Upper lobe of right lung (tissue), 1 donor: ENCODE measurements at places on chromosomes 5 and 9.

DNA sequence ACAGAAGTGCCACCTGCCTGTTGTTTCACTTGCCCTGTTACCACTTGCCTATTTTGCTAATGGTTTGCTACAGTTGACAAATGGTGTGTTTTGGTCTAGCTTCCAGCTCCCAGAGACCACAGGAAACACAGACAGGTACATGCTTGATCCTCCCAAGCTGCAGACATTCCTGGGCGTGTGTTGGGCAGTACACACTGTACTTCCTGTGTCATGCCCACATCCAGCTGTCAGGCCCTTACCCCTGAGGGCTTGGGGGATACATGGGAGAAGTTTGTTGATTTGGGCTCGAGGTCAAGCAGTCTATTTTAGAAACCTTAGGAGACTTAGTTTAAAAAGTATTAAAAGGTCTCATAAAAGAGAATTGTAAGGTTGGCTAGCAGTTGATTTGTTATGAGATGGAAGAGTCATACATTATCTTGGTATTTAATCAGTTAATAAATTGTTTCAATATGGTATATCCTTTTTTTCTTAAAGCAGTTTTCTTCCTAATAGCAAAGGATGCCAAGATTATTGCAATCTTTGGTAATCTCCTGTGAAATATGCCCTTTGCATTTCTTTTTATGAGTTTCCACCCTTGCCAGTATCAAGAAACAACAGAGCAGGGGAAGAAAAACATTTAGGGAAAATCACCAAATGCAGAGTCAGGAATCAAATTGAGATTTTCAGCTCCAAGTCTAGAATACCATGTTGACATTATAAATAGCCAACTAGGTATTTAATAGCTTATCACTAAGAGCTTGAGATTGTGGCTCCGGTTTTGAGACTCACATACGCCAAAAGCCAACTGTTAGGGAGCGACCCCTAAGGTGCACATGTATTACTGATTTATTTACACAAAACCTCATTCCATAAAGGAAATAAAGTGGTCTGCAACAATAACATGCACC is 52.3 kb upstream of the CD180 start:
- DNase-seq = no peak

DNA sequence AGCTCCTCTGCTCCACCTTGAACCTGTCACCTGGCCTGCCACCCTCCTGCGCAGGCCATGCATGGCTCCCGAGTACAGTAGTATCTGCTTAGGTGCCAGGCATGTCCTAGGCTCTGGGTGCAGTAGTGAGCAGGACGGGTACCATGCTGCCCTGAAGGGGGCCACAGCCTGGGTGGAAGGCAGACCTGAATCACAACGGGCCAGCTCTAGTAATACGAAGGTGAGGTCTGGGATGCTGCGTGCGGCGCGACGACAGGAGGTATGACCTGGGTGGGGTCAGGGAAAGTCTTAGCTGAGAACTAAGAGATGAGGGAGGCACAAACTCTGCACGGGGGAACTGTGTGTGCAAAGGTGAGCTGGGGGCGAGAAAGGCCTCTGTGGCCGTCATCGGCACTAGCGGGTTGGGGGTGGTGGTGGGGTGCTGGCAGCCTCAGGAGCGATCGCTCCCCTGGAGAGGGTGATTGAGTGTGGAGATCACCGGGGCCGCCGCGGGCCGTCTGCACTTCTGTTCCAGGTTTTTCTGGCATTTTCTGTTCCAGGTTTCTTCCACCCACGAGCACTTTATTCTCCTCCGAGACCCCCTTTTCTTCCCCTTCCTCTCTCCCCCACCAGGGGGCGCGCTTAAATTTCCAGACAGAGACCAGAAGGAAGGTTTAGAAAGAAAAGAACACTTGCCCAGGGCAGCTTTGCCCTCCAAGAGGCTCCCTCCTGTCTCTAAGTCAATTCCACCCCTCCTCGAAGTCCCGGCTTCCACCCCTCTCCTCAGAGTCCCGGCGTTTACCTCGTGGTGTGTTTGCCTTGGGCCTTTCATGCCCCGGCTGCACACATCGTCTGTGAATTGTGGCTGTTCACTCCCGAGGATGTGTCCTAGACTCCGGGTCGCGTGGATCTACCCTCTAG is 15.1 kb downstream of the PDLIM4 start:
- DNase-seq = no peak

- DNase-seq = no peak
These were observed 10.3 kb downstream of the LYSMD3 start for GRCh38 chr5:90519081-90519480.

GRCh38 chr5:56802205-56802604 is 13.1 kb upstream of the MAP3K1 start:
- DNase-seq = no peak

- no peak for DNase-seq
These were observed 1.3 kb downstream of the TNC start for GRCh38 chr9:115116421-115117284.

GRCh38 chr5:152688561-152689249 is 283.6 kb upstream of the NMUR2 start:
- no peak for DNase-seq

DNA sequence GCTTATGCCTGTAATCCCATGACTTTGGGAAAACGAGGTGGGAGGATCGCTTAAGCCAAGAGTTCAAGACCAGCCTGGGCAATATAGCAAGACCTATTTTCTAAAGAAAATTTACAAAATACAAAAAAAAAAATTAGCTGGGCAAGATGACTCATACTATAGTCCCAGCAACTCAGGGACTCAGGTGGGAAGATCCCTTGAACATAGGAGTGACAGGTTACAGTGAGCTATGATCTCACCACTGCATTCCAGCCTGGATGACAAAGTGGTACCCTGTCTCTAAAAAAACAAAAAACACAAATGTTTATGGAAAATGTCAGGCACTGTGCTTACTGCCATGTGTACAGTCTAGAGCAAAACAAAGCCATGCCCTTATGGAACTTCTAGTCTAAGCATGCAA is 823.3 kb upstream of the DMAC1 start:
- DNase-seq = no peak

- no peak for DNase-seq
These were observed 115.7 kb upstream of the MPDZ start for GRCh38 chr9:13395156-13395555.

DNA sequence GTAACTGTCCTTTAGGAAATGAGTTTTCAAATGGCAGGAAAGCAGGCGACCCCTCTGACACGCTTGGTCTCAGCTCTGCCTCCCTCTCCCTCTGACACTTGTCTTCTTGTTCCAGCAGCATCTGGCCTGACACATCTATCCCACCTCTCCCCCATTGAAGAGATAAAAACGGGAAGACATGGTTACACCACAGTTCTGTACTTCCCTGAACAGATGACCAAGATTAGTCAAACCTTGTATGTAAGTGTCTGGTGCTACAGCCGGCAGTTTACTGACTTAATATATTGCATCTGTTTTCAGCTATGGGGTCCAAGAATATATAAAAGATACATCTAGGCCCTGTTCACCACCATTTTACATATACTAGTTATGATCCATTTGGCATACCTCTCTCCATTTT is 29.6 kb upstream of the MLLT3 start:
- DNase-seq = no peak

- DNase-seq = no peak
These were observed 84.7 kb downstream of the CMYA5 start for GRCh38 chr5:79774171-79774854.

- no peak for DNase-seq
These were observed 1.2 kb upstream of the SMARCA2 start for GRCh38 chr9:2013743-2014475.

- peak; percentile 67 for DNase-seq
These were observed 72.4 kb upstream of the FBXW11 start for GRCh38 chr5:172078726-172079345.

DNA sequence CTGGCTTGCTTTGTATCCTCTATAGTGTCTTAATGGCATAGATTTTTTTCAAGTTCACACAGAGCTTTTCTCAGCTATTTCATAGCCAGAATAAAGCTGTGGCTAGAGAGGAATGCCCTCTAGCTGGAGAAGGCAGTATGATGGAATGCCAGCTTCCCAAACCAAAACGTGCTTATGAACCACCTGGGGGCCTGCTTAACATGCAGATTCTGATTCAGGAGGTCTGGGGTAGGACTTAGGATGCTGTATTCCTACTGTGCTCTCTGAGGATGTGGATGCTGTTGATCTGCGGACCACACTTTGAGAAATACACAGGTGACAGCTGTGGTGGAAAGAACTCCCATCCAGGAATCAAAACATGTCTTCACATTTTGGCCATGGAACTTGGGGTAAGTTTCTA is 49.9 kb upstream of the DPYSL3 start:
- no peak for DNase-seq

DNA sequence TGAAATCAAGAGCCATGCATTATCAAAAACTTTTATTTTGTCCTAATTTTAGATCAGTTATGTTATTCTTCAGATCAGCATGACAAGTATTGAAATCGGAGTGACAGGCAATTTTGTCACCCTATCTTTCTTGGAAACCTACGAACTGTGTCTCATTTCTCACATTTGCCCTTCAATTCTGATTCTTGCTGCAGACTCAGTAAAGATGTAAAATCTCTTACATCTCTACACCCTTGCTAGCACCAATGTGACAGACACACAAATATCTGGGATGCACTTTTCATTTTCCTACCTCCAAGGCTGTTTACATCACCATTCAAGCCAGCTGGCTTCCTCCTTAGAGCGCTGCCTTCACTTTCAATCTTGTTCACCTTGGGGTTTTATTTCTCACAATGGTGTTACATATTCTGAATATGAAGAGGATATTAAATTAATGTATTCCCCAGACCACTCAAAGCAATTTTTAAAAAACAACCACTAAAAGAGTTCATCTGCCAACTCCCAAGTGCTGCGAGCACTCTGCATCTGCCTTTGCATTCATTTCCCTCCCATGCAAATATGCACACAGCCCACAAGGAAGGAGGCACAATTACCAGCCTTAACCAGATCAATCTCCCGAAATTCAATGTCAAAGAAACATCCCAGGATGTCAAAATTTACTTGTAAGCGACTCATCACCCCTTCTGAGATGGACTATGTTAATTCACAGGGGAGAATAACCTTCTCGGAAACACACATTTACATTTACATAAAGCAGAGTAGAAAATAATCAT is 164.3 kb downstream of the ENC1 start:
- no peak for DNase-seq

DNA sequence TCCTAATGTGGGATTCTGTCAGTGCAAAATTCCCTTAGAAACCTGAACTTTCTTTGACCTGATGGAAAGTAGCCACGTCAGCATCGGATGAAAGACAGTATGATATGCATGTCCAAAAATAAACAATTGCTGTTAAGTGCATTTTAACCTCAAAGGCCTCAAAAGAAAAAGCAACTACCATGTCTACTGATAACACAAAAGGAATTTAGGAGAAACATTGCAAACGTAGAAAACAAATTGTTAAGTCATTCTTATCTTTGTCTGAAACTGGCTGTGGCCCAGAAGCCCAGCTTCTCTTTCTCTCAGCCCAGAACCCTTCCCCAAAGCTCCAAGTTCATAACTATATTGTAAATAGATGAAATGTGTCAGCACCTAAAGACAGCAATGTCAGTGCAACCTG is 11.1 kb upstream of the LHFPL2 start:
- no peak for DNase-seq

DNA sequence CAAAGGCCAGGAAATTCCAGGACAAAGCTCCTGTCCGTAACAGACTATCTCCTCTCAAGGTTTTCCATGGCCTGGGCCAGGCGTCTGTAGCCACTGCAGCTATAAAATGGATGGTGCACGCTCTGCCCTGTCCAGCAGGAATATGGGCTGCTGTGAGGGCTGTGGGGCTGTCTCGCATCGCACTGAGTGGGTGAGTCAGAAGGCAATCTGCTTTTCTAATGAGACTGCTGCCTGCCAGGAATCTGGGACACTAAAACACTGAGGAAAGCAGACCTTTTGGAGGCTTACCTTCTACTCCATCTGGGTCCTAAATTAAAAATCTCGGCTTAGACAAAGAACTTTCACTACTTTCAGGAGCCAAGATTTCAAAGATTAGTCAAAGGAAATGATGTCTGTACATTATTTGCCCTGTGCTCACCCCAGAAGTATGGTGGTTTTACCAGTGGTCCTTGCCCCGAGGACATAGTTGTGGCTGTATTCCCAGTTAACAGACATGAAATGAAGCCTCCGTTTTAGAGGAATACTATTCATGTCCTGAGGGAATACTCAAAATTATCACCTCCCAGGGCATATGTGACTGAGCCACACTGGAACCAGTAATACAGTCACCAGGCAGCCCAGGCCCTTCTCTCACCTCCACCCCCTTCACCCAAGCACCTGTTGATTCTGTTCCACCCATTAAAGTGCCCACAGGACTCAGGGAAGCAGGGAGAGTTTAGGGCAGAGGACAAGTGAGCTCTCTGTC is 56.4 kb downstream of the PFDN1 start:
- no peak for DNase-seq

DNA sequence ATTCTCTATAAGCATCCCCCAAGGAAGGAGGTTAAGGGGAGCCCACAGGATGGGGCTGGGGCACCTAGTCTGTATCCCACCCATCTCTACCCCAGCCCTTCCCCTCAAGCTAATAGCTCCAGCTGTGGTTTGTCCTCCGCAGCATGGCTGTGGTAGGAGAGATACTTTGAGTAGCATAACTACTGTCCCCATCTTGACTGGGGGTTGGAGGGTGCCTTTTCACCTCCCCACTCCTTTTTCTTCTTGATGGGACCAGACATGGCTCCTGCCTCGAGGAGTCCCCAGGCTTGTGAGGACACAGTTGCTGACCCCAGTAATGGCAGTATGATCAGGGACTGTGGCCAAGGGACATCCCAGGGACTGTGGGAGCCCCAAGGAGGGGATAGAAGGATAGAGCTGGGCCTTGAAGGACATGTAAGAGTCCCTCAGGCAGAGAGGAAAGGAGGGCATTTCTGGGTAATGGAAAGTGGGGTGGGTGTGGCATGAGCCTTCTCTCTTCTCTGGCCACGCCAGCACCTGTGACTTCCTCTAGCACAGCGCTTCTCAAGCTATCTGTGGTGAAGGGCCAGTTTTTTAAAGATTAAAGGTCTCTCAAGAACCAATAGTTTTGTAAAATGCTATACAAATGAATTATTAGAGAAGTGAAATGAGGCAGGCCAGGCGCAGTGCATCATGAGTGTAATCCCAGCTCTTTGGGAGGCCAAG is 14.0 kb downstream of the OLFML2A start:
- DNase-seq = peak; percentile 28

DNA sequence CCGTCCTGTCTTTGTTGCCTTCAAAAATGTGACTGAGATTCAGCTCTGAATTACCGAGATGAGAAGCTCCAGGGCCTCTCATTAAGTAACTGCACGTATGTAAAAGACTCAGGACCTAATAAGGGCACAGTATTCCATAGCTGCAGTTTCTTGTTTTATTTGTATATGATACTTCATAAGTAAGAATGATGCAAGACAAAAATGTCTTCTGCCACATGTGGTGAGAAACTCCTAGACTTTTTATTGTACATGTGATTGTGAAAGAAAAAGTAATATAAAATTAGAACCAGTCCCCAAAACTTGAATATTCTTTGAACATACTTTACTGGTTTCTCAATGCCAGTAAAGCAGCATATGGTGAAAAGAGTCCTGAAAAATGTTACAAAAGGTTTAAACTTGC is 110.1 kb upstream of the OTULINL start:
- DNase-seq = no peak
